Left cardiac atrium (tissue), 4 donors: ENCODE measurements at places on chromosomes 11 and 22. TPM values are rescaled to one million over a fixed set of nuclear protein-coding genes. Genes with fewer than 3 reads are reported as not detected.

- no peak for DNase-seq
Measured at GRCh38 chr11:68528630-68529029, 68.1 kb downstream of the PPP6R3 start.

The RAB38 gene
- 1.1 TPM for total RNA-seq

The CASP5 gene
- total RNA-seq, result 0.18 TPM

- no peak for DNase-seq
Measured at GRCh38 chr22:19124377-19124776, 2.2 kb upstream of the DGCR2 start.

DNA sequence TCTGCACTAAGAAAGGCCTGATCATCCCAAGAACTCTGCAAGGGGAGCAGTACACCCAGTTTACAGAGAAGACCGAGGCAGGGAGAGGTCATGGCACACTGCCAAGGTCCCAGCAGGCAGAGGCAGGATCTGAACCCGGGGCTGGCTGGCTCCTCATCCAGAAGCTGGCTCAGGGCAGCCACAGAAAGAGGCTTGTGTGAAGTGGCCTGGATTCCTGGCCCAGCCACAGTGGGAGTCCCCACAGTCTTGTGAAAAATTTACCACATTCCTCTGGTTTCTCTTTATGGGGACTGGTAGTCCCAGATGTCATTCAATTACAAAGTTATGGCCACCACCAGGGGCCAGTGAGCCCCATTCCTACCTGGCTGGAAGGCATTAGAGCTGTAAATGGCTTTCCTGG is 440.5 kb downstream of the MIAT start:
- DNase-seq, result no peak

DNA sequence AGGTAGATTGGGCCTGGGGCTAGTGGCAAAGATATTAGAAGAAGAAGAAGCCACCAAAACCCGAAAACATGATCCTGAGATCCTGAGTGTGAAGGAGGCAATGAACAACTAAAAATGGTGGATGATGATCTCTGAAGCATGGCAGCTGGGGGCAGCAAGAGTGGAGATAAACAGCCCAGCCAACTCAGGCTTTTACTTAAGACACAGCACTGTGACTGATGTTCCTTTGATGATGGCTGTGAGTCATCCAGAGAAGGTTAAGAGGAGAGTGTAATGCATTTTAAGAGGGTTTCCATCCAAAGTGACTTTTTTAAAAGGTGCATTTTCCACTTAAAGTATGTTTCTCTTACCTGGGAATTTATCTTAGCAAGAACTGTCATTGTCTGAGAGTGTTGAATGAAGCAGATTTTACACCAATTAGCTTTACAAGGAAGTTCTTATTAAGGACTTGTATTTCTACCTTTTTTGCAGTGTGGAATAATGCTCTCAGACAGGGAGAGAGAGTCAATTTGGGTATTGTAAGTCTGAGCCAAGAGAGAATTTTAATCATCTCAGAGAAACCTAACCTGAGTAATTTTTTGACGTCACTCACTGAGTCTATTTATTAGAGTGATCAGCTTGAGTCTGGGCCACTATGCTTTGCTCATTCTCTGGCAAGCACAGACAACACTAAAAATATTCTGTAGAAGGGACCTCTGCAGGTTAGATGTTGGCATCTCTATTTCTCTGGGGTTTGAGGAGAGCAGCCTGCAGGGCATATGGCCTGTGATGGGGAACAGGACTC is 14.1 kb upstream of the CALCB start:
- no peak for DNase-seq
